ENCODE measurements at places on chromosomes 5 and 9. TPM values are rescaled to one million over a fixed set of nuclear protein-coding genes. Genes with fewer than 3 reads are reported as not detected.

DNA sequence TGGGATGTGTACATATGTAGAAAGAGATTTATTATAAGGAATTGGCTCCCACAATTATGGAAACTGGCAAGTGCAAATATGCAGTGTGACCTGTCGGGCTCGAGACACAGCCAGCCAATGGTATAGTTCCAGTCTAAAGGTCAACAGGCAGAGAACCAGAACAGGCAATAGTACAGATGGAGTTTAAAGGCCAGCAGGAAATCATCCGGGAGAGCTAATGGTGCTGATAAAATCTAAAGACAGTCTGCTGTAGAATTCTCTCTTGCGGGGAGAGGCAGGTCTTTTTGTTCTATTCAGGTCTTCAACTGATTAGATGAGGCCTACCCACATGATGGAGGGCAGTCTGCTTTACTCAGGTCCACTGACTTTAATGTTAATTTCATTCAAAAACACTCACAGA lies 21.8 kb downstream of the ANKRD31 start:
- H3K4me1 ChIP-seq: no peaks in the 10 kb centered on the region
- no peak overlapping the region for H3K27ac ChIP-seq
- no peak for DNase-seq
- H3K27me3 ChIP-seq: no peaks in the 10 kb centered on the region
- H3K4me3 ChIP-seq: no peak overlapping the region

DNA sequence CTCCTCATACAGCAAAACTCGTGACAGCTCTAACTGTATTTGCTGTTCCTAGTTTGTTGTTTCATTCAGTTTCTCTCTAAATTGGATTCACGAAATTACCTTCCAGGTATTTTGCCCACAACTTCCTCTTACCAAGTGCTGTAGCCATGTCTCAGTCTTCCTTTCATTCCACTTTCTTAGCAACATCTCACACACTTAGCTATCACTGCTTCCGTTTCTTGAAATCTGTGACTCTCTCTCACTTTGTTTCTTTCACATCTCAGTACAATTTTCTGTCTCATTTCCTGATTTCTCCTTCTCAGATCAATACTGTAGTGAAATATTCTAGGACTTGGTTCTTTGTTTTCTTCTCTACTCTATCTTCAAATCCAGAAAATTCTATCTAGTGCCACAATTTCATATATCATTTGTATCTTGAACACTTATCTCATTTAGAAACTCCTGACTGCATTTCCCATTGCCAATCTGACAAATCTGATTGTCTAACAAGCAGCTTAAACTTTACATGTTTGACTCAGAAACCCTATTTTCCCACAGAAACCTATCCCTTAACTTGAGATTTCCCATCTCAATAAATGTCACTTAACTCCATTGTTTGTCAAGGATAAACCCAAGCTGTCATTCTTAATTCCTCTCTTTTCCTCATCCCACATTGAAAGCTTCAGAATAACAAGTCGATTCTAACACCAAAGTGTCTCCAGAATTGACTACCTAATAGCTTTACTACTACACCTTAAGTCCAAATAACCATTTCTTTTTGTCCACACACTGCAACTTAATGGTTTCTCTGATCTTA lies 303.1 kb downstream of the CDH12 start:
- no peaks in the 10 kb centered on the region for H3K27me3 ChIP-seq
- H3K27ac ChIP-seq: no peak overlapping the region
- no peaks in the 10 kb centered on the region for H3K4me1 ChIP-seq
- no peaks in the 10 kb centered on the region for H3K36me3 ChIP-seq

The IRX2 gene
- total RNA-seq: not detected

- DNase-seq: no peak
- H3K4me3 ChIP-seq: no peak overlapping the region
- peaks cover 92% of the 10 kb centered on the region for H3K27me3 ChIP-seq
- H3K4me1 ChIP-seq: peaks cover 5% of the 10 kb centered on the region
Measured at GRCh38 chr5:74031536-74031935, 405.5 kb downstream of the ARHGEF28 start.

GRCh38 chr5:112070022-112070421 lies 313.0 kb upstream of the NREP start:
- no peak overlapping the region for H3K4me3 ChIP-seq
- peaks cover 3% of the 10 kb centered on the region for H3K27me3 ChIP-seq
- H3K4me1 ChIP-seq: no peaks in the 10 kb centered on the region
- no peak overlapping the region for H3K27ac ChIP-seq

All from A673 (cell line).